ENCODE measurements at places on chromosomes 5 and 9.
A peak's percentile ranks its signal among the peaks of the same experiment; 100 is the strongest.

- DNase-seq: no peak
Measured at GRCh38 chr5:102826629-102827028, 71.5 kb downstream of the PAM start.

DNA sequence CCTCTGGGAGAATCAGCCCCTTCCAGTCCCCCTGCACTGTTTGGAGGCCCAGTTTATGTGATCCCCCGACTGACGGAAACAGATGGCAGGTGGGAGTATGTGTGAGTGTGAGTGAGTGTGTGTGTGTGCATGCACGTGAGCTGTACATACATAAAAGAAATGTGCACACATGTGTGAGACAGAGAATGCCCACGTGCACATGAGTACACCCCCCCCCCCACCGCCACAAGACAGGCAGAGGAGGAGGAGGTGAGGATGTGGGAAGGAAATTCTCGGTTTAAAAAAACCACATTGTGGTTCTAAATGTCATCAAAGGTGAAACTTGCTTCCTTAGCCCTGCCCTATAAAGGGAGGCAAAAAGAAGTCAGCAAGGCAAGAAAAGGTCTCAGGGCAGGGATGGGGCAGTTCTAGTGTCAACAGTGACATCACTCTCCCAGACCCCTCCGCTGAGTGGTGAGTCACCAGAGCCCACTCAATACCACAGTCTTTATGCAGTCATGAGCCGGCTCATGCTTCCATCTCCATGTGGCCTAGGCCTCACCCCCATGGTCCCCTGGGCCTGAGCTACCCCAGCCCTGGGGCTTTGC lies 79.2 kb upstream of the HSPA9 start:
- DNase-seq: peak; percentile 79

- no peak for DNase-seq
Measured at GRCh38 chr5:170361616-170362015, 27.6 kb downstream of the KCNMB1 start.

DNA sequence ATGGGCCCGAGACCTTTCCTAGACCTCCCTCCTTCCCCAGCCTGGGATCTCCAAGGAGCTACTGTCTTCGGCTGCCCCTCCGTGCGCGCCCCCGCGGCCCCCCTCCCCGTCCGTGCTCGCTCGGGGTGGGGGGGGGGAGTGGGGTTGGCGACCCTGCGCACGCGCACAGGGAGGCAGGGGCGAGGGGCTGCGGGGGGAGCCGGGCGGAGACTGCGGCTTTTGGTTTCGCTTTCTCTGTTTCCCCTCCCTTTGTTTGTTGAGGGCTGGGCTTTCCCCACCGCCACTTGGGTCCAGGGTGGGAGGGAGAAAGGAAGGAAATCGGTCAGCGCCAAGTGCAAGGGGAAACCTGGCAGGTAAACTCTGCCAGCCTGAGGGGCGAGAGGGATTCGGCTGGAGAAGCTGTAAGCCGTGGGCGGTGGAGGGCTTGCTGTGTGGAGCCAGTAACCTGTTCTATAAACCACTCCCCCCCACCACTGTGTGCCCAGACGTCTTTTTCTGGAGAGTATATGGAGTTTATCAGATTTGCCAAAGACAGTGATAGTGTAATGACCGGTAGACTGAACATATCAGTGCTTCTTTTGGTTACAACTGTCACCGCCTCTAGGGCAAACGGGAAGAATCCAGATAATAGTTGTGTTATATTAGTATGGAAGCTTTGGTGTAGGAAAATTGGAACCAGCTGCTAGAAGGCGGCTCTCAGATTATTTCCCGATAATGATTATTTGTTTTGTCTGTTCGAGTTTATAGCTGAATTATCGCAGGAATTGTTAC lies 684 bp downstream of the DNAJA1 start:
- DNase-seq: peak; percentile 85

- no peak for DNase-seq
Measured at GRCh38 chr9:126614088-126614454, 343 bp downstream of the LMX1B start.

GRCh38 chr5:38758774-38759600 lies 86.8 kb upstream of the OSMR start:
- DNase-seq: no peak

GRCh38 chr9:4849369-4849768 lies 56.6 kb downstream of the RCL1 start:
- DNase-seq: no peak

- DNase-seq: peak; percentile 43
Measured at GRCh38 chr9:880725-881124, 39.2 kb downstream of the DMRT1 start.

DNA sequence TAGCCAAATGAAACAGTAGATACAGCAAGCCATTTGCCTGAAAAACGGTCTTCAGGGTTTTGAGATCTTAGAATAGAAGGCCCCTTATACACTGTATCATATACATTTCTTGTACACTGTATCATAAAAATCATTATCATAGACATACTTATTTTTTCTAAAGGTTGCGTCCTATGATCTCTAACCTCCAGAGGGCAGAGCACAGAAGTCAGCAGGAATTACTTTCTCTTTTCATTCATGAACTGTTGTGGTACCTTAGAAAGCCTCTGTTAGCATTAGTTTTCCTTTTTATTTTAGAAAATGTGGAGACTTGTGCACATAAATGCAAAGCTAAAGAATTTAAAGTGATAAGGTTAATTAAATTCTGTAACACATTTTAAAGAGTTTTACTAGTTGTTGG lies 115.4 kb downstream of the OXCT1 start:
- DNase-seq: no peak

DNA sequence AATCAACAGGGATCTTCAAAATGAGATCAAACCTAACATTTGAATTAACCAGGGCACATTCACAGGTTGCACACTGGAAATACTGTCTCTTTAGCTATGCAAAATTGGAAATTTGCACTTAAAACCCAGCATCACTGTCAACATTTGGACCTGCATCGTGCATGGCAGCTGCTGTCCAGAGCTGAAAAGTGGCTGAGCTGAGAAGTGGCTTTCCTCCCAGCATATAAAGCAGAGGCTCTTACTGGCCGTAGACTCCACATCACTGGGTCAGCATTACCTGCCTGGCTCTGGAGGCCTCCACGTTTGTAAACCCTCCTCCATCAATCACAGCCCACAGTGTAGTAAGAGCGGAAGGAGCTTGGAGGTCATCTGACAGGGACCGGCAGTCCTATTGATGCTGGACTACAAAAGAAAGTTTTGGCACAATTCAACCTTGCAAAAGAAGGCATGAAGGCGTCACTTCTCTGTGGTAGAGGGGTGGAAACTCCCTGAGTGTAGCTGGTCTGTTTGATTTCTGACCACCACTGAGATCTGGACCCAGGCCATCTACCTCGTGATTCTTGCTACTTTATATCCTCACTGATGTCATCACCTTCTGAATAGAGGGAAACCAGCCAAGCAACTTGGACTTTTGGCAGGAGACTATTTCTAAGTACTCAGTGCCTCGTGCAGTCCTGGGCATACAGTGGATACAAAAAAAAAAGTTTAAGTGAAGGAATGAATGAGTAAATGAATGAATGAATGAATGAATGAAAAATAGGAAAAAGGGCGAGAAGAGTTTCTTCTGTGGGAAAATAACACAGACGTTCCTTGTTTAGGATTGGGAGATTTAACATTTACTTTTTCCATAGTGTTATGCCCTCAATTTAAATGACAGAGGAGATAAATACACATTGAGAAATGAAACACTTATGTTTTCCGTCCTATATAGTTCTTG lies 14.8 kb downstream of the RASEF start:
- no peak for DNase-seq

DNA sequence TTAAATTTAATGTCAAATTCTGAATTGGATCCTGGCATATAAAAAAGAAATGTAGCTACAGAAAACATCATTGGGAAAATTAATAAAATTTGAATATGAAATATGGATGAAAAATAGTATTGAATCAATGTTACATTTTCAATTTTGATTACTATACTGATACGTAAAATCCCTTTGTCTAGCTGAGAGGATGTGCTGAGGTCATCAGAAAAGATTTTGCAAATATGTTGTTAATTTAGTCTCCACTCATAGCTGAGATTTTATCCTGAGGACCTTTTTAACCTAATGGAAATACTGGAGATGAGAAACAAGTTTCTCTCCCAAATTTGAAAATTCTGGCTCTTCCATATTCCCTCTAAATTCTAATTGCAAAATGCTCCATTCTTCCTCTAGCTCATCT lies 84.4 kb upstream of the ADAMTS16 start:
- no peak for DNase-seq

DNA sequence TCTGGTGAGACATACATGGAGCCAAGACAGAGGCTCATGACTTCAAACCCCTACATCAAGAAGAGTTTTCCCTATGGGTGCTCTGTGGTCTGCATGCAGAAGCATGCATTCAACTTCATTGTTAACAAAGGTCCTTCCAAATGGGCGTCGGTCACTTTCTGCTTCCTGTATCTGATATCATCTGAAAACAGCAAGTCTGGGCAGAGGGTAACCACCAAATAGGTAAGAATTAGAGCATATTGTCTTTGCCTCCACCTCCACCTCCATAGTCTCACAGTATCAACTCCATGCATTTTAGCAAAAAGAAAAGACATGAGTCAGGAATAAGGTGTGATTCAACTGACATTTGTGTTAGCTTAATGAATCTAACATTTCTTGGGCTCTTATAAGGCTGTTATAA lies 462.9 kb downstream of the DMRT2 start:
- DNase-seq: no peak

- no peak for DNase-seq
Measured at GRCh38 chr9:126676685-126677143, 63.0 kb downstream of the LMX1B start.

DNA sequence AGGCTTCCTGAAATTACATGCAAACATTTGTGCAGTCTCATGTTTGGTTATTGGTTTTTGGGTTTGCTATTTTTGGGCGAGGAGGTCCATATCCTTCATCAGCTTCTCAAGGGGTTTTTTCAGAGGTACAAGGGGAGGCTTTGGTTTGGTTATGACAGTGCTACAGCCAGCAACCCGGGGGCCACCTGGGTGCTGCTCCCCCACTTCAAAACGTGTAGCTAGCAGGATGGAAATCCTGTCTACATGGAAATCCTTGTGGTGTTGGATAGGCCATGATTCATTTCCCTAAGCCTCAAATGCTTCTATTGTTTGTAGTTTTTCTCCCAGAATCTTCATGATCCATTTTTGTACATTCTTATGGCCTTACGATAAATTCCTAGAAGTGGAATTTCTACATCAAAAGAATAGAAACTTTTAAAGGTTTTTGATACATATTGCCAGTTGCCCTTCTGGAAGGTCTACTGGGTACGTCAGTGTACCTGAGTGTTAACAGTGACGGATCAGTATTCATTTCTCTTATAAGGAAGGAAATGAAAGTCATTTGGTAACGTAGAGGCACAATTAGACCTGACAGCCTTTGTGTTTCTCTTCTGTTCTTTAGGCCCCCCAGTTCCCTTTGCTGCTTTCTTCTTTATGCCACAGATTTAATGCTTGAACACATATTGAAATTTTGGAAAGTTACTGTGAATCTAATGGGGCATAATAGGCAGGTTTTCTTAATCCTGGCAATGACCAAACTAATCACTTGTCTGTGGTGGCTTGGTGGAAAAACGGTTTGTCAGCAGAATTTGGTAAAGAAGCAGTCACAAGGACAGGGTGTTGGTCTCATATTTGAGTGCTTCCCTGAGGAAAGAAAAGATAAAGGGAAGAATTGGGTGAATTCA lies 69.7 kb upstream of the ABL1 start:
- DNase-seq: peak; percentile 57
